Umbilical cord (tissue), 2 donors: ENCODE measurements at places on chromosomes 3 and 15. TPM values are rescaled to one million over a fixed set of nuclear protein-coding genes. Genes with fewer than 3 reads are reported as not detected.

DNA sequence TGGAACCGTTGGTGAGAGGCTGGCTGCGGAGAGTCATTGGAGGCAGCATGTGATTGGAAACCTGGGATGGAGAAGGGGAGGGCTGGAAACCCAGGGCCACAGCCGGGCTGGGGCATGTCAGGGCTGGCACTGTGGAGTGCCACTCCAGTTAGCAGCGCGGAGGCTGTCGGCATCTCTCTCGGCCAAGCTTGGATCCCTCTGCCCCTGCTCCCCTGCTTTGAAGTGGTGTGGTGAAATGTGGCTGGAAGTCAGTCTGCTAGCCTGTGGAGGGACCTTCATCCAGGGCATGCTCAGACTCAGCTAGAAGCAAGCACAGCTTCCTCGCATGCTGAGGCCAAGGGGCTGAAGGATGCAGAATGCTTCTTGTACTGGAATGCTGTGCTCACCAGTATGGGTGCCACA lies 13.5 kb downstream of the SLCO3A1 start:
- peak; percentile 30 for DNase-seq

GRCh38 chr3:130955481-130955880 lies 61.6 kb downstream of the ATP2C1 start:
- DNase-seq = no peak

DNA sequence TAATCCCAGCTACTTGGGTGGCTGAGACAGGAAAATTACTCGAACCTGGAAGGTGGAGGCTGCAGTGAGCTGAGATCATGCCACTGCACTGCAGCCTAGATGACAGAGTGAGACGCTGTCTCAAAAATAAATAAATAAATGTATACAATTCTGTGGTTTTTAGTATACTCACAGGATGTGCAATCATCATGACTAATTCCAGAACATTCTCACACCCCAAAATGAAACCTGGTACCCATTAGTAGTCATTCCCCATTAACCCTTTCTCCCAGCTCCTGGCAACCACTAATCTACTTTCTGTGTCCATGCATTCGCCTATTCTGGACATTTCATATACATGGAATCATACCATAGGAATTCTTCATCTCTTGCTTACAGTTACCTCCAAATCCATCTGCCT lies 44.5 kb downstream of the LRRFIP2 start:
- DNase-seq = no peak

DNA sequence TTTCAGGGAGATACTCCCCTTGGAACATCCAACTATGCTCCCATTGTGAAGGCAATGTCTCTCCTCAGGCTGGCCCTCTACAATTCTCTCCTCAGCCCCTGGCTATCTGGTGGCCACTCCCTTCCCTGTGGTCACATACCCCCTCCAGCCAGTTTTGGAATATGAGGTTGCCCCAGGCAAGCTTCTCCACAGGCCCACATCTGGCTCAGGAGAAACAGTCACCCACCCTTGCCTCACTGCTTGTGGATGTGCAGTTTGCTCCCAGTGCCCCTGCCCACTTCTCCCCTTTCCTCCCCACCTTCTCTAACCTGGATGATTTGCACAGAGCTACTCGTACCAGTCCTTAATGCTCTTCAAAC lies 15.7 kb upstream of the TIPARP start:
- DNase-seq = no peak

GRCh38 chr3:171026597-171027293 lies at the start of gene SLC2A2:
TSS of gene SLC2A2 (minus strand) at chr3:171026720. CDS start at chr3:171026670, 50 bp downstream.
- no peak for DNase-seq

LHFPL4 gene
- 0.48 TPM for total RNA-seq
